SW480 (cell line): ENCODE measurements at places on chromosomes 3 and 15.

DNA sequence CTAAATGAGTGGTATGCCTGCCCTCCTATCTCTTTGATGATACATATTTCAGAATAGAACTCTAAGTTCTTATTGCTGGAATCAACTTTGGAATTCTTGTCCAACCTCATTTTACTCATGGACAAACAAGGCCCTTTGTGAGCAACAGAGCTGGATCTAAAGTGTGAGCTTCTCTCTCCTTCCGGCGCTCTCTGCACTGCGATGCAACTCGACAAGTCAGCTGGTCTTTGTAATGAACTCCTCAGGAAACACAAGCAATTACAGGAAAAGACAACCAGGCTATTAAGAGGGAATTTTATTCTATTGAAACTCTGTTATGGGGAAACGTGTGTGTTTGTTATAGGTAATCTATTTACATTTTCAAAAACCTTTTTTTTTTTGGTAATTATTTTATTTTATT, 20.3 kb upstream of the NRROS start:
- no peak for DNase-seq

- DNase-seq: no peak
Observed at GRCh38 chr3:13507247-13507569, 27.1 kb downstream of the HDAC11 start.

DNA sequence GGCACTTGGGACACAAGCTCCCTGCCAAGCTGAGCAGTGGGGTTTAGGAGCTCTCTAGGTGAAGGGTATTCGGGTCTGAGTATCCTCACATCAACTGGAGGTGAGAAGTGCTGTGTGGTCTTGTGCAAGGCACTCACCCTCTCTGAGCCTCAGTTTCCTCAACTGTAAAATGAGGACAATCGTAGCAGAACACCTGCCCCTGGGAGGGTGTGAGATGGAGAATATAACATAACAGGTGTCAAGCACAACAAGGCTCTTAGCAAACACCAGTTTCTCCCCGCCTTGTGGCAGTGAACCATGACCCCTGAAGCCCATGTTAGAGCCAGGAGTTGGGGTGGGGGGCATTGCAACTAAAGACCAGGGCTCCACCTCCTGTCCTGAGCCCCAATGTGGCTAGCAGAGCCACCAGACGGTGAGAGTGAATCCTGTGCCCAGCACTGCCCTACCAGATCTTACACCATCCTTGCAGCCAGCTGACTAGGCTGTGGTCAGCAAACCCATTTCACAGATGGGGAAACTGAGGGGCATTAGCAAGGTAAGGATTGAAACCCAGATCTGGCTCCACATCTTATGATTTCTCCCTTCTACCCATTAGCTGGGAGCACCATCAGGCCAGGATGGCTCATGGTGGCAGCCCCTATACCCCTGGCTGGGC, 2.6 kb upstream of the PLXND1 start:
- no peak for DNase-seq

GRCh38 chr3:17013571-17013970, 128.8 kb downstream of the PLCL2 start:
- no peak for DNase-seq

GRCh38 chr3:119597548-119598288, at the start of gene PLA1A:
PLA1A (plus strand) TSS chr3:119597885; CDS start chr3:119597914, 29 bp downstream.
- no peak for DNase-seq

- DNase-seq: no peak
Observed at GRCh38 chr15:45606841-45607240, 19.7 kb downstream of the BLOC1S6 start.

GRCh38 chr15:40829115-40829514, 607 bp upstream of the PPP1R14D start:
- no peak for DNase-seq

DNA sequence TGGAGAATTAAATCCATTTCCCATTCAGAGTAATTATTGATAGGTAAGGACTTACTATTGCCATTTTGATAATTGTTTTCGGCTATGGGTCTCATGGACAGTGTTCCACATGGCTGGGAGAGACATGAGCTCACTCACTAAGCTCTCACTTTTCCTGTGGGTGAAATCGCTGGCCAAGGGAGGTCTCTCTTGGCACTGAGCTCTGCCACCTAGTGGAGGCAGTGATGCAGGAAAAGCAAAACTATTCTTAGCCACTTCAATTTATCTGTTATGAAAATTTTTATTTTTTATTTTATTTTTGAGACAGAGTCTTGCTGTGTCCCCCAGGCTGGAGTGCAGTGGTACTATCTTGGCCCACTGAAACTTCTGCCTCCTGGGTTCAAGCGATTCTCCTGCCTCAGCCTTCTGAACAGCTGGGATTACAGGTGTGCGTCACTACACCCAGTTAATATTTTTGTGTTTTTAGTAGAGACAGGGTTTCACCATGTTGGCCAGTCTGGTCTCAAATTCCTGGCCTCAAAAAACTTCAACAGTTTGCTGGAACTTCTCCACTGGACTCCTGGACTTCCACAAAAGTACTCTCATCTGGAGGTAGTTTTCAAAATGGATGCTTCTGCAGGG, 4.7 kb upstream of the RNF13 start:
- DNase-seq: peak; percentile 73

DNA sequence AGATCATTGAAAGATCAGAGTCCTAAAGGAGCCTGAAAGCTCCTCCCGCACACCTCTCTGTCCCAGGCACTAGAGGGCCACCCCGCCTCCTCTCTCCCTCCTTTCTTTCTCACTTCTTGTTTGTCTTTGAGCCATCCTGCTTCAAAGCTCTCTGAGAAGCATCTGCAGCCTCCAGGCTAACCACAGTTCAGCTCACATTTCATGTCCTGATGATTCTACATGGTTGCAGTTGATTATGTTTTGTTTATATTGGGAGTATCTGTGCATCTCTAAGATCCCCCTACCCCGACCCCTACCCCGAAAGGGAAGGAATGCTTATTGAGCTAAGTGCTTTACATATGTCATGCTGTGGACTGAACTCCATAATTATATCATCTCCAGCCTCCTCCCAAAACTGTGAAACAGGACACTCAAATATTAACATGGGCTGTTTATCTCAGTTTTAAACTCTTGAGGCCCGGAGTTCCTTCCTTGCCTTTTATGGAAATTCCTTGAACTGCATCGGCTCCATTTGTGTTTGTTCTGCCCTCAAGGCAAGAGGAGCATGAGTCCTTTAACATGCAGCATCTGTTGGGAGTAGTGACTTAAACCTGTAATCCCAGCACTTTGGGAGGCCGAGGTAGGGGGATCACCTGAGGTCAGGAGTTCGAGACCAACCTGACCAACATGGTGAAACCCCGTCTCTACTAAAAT, 30.9 kb downstream of the MGLL start:
- DNase-seq: peak; percentile 45

GRCh38 chr3:189710620-189711402, 79.6 kb downstream of the TP63 start:
- no peak for DNase-seq
